ENCODE measurements at places on chromosomes 13 and 19. TPM values are rescaled to one million over a fixed set of nuclear protein-coding genes. Genes with fewer than 3 reads are reported as not detected.

DNA sequence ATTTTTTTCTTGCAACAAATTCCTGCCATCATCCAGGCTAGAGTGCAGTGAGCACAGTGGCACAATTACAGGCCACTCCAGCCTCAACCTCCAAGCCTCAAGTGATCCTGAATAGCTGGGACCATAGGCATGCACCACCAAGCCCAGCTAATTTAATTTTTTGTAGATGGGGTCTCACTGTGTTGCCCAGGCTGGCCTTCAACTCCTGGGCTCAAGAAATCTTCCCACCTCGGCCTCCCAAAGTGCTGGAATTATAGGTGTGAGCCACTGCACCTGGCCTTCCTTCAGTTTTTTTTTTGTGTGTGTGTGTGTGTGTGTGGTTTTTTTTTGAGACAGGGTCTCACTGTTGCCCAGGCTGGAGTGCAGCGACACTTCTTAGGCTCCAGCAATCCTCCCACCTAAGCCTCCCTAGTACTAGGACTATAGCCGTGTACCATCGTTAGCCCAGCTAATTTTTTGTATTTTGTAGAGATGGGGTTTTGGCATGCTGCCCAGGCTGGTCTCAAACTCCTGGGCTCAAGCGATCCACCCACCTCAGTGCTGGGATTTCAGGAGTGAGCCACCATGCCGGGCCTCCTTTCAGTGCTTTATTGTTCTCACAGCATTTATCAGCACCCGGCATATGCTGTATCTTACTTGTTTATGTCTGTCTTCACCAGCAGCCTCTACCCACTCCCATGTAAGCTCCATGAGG lies 5.9 kb upstream of the SRRM5 start:
- no peak for DNase-seq

The GATAD2A gene
- total RNA-seq, result 90.7 TPM

The ZNF793 gene
- total RNA-seq, result 7.7 TPM

- no peak for DNase-seq
These were observed 430.3 kb downstream of the EFNB2 start for GRCh38 chr13:106105153-106105552.

DNA sequence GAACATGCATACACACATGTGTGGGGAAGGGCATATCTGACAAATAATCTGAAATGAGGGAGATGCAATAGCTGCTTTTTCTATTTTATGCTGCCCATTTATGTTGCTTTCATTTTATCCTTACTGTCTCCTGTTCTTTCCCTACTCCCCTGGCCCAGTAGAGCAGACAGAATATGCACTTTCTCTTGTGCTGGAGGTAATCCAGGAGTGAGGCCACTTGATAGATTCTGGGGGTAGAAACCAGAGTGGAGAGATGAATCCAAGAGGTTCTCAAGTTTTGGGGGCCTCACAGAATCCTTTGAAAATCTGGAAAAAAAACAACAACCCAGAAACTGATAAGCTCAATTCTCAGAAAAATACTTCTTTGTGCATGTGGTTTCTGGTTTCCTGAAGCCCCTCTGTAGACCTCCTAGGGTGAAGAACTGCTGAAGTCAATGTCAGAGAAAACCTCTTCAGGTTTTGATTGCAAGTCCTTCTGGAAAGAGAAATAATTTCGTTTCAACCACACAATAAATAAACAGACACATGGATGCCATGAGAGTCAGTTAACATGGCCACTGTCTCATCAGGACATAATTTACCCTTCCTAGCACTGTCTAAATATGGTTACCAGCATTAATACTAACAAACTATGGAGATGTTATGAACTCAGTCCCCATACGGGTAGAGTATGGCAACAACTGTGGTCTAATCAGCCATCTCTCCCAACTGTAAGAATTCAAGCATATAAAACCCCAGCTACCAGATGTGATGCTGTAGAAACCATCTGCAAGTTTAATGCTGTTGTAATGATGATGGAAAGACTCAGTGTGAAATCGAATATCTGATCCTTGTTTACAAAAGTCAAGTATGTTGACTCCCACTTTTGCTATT lies 355.6 kb downstream of the SLC7A1 start:
- no peak for DNase-seq

- no peak for DNase-seq
These were observed 36.5 kb upstream of the CLDN10 start for GRCh38 chr13:95516021-95516420.

- DNase-seq, result no peak
These were observed 11.2 kb downstream of the DKKL1 start for GRCh38 chr19:49374665-49375434.

DNA sequence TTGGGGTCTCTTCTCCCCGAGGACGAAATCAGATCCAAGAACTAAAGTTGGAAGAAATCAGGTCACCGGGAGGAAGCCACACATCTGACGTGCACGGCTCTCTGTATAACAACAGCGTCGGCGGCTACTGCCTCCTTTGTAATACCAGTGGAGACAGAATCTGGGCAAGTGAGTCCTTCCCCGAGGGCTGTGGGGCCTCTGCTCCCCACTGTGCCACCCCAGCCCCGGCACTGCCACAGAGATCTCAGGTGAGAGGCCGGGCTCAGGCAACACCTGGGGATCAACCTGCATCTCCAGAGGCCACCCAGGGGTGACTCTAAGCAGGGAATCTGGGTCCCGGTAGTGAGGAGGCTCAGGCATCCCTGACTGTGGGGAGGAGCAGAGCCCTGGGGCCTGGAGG lies 33.7 kb upstream of the C13orf46 start:
- no peak for DNase-seq

The PTPRH gene
- total RNA-seq, result 2.1 TPM

DNA sequence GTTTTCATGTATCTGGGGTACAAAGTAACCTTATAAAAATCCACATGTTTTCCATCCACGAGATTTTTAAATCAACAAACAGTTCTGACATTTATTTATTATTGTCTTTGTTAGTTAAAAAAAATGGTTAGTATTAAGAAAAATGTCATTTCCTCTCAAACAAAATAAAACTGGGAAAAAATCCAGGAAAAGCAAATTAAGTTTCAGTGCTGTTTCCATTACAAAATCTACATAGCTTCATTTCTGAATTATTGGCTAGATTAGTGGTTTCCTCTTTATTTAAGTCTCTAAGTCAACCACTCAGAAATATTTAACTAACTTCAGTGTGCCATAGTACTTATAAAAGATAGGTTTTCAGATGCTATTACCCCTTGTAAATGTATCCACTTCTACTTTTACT lies 49.1 kb downstream of the MZT1 start:
- DNase-seq, result no peak

DNA sequence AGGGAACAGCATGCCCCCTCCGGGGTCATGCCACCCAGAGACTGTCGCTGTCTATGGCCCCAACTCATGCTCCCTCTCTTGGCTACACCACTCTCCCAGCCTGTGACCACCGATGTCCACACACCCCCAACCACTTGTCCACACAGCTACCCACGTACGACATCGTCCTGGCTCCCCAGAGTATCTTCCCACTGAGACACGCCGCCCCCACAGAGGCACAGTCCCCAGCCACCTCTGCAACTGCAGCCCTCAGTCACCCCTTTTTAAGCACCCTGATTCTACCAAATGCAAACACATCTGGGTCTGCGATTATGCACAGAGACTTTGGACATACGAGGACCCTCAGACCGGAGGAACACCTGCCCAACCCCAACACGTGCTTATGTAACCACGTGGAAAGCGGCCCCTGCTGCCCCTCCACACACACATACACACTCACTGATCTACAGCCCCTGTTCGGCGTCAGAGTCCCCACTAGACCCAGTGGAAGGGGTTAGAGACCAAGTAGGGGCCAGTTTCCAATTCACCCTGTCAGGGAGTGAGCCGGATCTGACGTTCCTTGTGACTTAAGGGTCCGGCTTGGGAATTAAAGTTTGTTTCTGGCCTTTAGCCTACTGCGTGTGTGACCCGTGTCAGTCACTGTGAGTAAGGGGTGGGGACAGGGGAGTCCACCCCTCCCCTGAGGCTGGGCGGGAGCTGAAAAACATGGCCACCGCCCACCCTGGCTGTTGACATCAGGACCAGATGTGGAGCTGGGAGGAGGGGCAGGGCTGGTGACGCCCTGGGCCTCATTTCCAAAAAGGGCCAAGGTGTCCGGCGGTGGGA lies 11.9 kb upstream of the AXL start:
- DNase-seq, result no peak

- DNase-seq, result no peak
These were observed 39.3 kb upstream of the FLT1 start for GRCh38 chr13:28534210-28534609.

The CCDC169 gene
- total RNA-seq, result 7.3 TPM

GRCh38 chr13:45162194-45162593 lies 38.7 kb downstream of the KCTD4 start:
- DNase-seq, result no peak

DNA sequence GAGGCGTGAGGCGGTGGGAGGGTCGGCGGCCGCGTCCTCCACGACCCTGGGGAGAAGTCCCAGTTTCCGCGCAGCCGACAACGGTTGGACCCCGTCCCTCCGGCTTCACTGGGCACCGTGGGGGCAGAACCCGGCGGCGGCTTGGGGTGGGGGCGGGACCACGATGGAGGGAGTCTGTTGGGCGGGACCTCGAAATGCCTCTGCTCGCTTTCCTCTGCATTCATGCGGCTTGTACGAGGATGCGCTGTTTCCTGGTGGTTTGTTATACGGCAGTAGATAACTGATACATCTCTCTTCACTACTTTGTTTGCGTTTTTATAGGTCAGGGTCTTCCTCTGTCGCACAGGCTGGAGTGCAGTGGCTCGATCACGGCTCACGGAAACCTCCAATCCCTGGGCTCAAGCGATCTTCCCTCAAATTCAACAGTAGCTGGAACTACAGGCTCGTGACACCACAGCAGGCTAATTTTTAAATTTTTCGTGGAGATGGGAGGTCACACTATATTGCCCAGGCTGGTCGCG lies 24.6 kb upstream of the ZNF846 start:
- DNase-seq, result no peak

The MISP3 gene
- total RNA-seq, result 1.5 TPM

The TLE6 gene
- total RNA-seq, result 0.50 TPM

- DNase-seq, result no peak
These were observed 74.1 kb downstream of the ABCC4 start for GRCh38 chr13:95226932-95227695.

DNA sequence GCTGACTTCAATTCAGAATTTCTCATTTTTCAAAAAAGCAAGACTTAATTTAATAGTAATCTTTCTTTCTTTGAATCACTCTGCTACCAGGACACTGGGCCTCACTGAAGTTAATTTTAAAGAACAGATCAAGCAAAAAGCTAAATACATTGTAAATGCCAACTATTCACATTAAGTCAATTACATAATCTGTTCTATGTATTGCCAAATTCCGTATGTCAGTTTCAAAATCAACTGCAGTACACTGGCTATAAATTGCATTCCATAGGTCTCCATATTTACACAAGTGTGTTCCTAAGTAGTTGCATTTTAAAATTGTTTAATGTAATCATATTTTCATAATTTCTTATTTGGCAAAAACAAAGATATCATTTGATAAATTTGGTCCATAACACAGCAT lies 10.1 kb downstream of the FOXO1 start:
- DNase-seq, result no peak

The TMEM190 gene
- not detected for total RNA-seq

DNA sequence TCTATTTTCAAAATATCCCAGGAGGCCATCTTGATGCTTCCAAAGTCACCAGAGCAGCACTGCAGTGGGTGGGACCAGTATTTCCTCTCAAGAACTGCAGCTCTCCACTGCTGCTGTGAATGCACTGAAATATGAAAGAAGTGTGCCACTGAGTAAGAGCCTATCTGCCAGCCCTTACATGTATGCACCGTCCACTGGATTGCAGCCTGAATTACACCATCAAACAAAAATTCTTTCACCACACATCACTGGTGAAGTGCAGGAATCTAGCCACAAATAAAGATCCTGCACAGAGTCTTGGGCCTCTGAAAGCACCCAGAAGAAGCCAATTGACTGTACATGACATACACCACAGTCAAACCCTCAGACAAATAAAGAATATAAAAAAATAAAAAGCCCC lies 249.0 kb downstream of the LHFPL6 start:
- no peak for DNase-seq

- DNase-seq, result no peak
These were observed 3.5 kb upstream of the CD320 start for GRCh38 chr19:8311461-8312260.

GRCh38 chr19:33282036-33282671 lies 20.2 kb downstream of the CEBPA start:
- no peak for DNase-seq

The PRKACA gene
- total RNA-seq, result 44.5 TPM

- no peak for DNase-seq
These were observed 145.1 kb upstream of the UFM1 start for GRCh38 chr13:38204556-38204955.

The DMKN gene
- total RNA-seq, result 219 TPM

DNA sequence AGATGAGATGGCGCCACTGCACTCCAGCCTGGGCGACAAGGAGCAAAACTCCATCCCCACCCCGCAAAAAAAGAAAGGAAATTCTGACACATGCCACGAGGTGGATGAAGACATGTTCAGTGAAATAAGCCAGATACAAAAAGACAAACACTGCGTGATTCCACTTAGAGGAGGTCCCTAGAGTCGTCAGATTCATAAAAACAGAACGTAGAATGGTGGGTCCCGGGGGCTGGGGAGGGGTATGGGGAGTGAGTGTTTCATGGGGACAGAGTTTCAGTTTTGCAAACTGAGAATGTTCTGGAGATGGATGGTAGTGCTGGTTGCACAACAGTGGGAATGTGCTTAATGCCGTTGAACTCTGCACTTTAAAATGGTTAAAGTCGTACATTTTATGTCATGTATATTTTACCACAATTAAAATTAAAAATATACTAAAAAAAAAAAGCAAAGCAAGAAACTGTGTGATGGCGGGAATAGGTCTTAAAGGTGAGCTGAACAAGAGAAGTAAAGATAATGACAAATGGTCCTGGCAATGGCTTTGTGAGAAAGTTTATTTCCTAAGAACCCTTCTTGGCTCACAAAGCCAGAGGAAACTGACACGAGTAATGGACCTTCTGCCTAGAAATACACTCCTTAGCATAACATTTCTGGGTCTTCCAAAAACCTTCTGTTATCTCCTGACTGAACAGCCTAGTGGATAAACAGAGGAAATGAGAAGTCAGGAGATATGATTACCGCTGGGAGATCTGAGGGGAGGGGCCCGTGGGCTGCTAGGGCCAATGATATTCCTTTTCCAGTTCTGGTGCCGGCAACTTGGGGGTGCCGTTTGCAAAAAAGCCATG lies 4.2 kb upstream of the SPC24 start:
- DNase-seq, result no peak

GRCh38 chr19:17762505-17763229 lies 11.4 kb downstream of the FCHO1 start:
- DNase-seq, result no peak

DNA sequence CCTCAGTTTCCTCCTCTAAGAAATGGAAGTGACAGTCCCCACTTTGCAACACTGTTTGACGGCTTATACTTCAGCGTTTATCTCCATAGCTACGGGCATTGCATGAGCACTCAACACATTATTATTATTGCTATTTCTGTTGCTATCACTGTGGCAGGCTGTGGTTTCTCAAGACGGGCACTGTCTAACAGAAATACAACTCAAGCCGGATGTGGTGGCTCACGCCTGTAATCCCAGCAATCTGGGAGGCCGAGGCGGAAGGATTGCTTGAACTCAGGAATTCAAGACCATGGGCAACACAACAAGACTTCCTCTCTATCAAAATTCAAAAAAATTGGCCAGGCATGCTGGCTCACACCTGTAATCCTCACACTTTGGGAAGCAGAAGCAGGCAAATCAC lies 4.9 kb upstream of the ZSWIM4 start:
- DNase-seq, result no peak

Data from kidney epithelial cell (primary cell).